ENCODE measurements at places on chromosomes 16 and 17.

- DNase-seq, result no peak
These were observed 44.1 kb downstream of the COG7 start for GRCh38 chr16:23408823-23409298.

- no peak for DNase-seq
These were observed 177.3 kb downstream of the CPPED1 start for GRCh38 chr16:12626411-12626810.

GRCh38 chr16:54060599-54061421 lies 225.8 kb downstream of the IRX3 start:
- DNase-seq, result no peak

- DNase-seq, result no peak
These were observed 54.2 kb upstream of the MED9 start for GRCh38 chr17:17422641-17423040.

DNA sequence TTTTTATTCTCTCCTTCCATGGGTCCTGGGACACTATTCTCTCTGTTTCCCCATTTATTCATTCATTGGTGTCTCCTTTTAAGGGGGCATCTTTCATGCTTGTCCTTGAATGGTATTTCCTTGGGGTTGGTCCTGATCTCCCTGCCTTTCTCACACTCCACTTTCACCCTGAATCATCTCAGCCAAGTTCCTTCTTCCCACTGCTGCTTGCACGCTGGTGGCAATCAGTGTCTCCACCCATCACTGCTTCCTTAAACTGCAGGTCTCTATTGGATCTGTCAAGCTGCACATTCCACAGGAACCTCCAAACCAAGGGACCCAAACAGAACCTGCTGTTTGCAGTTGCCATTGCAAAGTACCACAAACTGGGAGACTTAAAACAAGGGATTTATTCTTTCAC lies 89.3 kb upstream of the SDK2 start:
- DNase-seq, result no peak

DNA sequence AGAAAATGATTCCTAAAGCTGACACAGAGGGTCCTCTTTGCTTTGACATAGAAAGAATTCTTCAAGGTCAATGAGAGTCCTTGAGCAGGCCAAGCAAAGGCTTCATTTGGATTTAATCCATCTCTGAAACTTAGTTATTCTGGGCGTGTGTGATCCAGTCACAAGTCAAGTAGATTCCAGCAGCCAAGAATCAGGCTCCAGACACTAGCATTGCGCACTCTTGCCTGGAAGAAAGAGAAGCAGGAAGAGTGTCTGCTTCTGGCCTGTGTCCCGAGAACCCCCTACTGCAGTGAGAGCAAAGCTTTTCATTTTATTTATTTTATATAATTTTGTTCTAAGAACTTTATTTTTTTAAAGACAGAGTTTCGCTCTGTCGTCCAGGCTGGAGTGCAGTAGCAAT lies 88.2 kb upstream of the CACNG5 start:
- no peak for DNase-seq

- DNase-seq, result peak; percentile 6
These were observed 1.9 kb downstream of the MSI2 start for GRCh38 chr17:57257895-57258851.

DNA sequence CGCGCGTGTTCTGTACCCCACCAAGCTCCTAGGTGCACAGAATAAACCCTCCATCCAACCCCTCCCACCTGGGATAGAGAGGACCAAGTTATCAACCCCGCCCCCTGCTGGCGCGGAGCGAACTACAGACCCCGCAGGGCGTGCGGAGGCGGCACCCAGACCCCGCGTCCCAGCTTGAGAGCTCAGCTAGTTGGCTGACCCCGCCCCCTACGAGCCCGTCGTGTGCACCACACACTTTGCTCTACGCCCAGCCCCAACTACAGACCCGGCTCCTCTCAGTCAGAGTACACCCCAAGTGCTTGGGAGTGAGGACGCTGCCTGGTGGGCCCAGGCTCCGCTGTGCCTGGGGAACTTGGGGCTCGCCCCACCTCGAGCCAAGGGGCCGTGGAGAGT lies 1.5 kb downstream of the GRIN2A start:
- DNase-seq, result no peak

DNA sequence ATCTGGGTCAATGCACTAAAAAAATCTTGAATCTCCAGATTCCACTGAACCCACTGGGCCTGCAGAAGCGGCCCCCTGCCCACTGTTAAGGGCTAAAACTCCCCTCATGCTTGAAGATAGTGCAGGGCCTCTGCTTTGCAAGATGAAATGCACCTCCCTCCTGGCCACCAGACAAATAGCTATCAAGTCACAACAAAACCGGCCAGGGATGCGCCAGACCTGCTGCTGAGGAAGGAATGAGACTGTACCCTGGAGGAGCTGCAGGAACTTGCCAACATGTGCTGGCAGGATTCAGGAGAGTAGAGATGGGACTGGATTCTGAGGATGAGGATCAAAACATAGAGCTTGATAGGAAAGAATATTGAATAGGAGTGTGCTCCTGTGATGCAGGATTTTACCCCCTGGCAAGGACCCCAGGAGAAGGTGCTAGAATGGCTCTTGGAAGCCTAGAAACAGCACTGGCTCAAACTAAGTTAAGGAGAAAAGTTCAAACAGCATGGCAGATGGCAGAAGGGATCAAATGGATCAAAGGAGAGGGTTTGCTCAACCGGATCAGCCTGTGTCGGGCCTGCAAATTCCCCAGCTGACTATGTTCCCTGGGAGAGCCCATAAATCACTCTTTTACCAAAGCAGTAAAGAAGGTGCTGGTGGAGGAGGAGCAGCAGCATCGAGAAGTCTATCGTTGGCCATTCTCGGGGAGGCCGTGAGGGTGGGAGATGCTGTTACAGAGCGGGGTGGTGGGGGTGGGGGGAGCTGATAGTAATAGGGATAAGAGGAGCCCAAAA lies 27.2 kb upstream of the XYLT2 start:
- no peak for DNase-seq

DNA sequence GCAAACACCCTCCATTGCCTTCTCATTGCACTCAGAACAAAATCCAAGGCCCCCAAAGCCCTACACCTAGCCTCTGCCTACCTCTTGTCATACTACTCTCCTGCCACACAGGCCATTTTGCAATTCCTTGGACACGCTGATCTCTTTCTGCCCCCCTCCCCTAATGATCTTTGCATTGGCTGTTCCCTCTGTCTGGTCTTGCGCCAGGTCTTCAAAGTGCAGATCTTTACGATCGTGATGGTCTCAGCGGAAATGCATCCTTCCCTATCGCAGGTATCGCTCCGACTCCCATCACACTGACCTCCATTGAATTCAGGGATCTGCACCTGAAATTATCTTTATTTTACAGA lies 777 bp upstream of the MOSMO start:
- no peak for DNase-seq

DNA sequence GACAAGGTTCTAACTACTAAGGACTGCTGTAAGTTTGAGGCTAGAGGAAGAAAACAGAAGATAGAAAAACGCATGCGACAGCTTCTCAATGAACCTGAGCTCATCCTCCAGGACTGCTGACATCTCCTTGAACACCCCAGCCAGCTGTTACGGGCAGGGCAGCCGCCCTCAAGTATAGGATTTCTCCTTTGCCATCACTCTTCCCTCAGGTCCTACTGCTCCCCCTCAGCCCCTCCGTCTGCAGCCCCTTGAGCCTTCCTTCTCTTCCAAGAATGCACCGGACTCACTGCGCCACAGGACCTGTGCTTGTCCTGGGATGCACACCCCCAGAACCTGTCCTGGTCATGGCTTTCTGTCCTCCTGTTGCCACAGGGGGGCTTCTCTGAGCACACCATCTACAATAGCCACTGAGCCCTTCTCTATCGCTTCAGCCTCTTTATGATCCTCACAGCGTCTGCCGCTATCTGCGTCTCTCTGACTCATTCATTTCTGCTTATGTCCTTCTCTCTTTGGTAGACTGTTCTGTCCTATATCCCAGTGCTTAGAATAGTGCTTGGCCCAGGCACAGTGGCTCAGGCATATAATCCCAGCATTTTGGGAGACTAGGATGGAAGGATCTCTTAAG lies 15.7 kb upstream of the XYLT2 start:
- DNase-seq, result no peak

GRCh38 chr17:80246266-80246681 lies 14.4 kb upstream of the RNF213 start:
- DNase-seq, result no peak

DNA sequence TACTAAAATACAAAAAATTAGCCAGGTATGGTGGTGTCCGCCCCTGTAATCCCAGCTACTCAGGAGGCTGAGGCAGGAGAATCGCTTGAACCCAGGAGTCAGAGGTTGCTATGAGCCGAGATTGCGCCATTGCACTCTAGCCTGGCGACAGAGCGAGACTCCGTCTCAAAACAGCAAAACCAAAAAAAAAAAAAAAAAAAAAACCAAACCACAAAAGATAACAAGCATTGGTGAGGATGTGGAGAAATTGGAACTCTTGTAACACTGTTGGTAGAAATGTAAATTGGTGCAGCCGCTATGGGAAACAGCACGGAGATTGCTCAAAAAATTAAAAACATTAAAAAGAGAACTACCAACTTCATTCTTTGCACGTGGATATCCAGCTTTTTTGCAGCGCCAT lies 119.4 kb downstream of the OR1D5 start:
- no peak for DNase-seq

DNA sequence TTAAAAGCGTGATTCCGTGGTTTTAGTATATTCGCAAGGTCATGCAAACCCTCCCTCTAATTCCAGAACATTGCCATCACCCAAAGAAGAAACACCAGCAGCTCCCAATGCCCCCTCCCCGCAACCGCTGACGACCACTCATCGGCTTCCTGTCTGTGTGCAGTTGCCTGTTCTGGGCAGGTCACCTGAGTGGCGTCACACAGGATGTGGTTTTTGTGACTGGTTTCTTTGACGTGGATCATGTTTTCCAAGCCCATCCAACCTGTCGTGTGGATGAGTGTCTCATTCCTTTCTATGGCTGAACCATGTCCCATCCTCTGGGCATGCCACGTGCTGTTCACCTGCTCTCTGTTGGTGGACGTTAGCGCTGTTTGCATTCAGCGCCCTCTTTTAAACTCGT lies 8.2 kb upstream of the ATP2C2 start:
- DNase-seq, result no peak

GRCh38 chr16:85236818-85237150 lies 124.5 kb upstream of the CIBAR2 start:
- DNase-seq, result no peak

GRCh38 chr16:56847173-56847910 lies 17.7 kb upstream of the SLC12A3 start:
- DNase-seq, result peak; percentile 15

- DNase-seq, result no peak
These were observed 2.0 kb upstream of the PMFBP1 start for GRCh38 chr16:72173997-72174396.

DNA sequence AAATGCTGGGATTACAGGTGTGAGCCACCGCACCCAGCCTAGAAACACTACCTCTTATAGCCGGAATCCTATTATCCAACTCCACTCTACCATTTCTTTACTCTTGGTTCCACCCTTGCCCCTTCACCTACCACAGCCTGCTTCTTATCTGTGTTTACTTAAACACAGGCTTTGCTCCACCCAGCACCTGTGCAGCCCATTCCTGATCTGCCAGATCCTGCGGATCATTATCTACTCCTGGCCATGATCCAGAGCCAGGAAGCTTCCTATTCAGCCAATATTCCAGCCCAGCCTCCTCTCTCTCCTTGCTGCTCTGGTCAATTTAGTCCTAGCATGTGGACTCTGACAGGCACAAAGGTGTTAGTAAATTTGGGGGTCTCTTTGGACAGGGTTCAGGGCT lies 98.8 kb upstream of the MED13 start:
- DNase-seq, result no peak

DNA sequence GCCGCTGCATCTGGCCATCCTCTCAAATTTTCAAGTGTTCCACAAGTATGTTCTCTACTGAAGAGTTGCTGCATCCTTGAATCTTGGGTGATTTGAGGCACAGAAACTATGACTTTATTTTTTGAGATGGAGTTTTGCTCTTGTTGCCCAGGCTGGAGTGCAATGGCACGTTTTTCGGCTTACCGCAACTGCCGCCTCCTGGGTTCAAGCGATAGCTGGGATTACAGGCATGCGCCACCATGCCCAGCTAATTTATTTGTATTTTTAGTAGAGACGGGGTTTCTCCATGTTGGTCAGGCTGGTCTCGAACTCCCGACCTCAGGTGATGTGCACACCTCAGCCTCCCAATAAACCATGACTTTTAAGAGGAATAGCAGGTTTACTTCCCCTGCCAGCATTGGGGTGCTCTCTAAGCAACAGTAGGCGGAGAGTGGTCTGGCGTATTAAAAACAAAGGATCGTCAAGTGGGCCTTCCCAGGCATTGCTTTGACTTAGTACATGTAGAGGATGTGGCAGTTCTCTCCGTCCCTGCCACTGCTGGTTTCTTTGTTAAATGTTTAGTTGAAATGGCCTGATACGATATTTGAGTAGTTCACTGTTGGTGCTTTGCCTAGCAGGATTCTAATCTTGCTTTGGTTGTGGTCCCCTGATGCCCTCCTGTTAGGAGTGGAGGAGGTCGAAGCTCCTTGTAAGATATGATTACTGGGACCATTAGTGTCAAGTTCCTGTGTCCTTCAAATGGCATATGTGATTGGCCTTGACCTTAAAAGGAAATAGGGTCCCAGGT lies 9.5 kb downstream of the PYCARD start:
- DNase-seq, result no peak

DNA sequence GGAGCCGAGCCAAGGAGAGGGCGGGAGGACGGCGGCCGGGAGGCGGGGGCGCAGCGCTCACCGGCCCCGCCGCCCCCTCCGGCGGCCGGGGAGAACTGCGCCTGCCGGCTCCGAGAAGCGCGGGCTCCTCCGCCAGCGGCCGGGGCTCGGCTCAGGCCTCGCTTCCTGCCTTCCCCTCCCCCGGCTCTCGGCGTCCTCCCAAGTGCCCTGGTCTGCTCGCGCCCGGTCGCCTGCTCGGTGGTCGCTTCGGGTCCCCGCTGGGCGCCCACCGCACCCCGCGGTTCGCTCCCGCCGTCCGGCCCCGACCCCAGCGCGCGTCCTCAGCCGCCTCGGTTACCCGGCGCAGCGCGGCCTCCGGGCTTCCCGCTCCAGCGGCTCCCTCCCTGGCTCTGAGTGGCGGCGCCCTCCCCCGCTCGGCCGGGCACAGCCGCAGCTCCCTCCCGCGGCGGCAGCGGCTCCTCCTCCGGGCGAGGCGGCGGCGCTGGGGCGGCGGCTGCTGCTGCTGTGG lies 313 bp downstream of the UBTF start:
- peak; percentile 49 for DNase-seq

DNA sequence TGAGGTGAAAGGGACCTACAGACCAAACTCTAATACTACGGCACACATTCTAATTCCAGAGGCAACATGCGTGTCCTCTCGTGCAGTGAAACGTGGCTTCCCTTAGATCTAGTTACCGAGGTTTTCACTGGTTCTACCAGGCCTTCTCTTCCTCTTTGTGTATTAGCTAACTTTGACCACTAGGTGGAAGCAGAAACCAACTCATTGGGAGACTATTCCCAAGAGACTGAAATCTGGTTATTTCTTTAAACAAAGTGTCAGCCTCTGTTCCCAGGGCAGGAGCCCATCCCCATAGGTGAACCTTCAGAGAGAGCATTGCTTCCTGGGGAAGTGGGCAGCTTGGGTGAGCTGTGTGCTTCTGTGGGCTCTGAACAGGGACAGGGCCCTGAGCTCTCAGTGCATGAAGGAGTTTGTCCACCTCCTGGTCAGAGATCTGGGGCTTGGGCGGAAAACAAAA lies 19.7 kb upstream of the RCVRN start:
- peak; percentile 57 for DNase-seq

- DNase-seq, result peak; percentile 72
These were observed 41.7 kb upstream of the PRSS54 start for GRCh38 chr16:58336332-58337089.
